CD4-positive, CD25-positive, alpha-beta regulatory T cell (primary cell): ENCODE measurements at places on chromosomes 2 and 18. TPM values are rescaled to one million over a fixed set of nuclear protein-coding genes. Genes with fewer than 3 reads are reported as not detected.

SPP2 gene
- not detected for polyA plus RNA-seq

GRCh38 chr2:16626997-16627605 lies 38.5 kb downstream of the CYRIA start:
- DNase-seq: no peak

GRCh38 chr2:47309952-47310800 lies 92.8 kb upstream of the MSH2 start:
- DNase-seq: no peak

DNA sequence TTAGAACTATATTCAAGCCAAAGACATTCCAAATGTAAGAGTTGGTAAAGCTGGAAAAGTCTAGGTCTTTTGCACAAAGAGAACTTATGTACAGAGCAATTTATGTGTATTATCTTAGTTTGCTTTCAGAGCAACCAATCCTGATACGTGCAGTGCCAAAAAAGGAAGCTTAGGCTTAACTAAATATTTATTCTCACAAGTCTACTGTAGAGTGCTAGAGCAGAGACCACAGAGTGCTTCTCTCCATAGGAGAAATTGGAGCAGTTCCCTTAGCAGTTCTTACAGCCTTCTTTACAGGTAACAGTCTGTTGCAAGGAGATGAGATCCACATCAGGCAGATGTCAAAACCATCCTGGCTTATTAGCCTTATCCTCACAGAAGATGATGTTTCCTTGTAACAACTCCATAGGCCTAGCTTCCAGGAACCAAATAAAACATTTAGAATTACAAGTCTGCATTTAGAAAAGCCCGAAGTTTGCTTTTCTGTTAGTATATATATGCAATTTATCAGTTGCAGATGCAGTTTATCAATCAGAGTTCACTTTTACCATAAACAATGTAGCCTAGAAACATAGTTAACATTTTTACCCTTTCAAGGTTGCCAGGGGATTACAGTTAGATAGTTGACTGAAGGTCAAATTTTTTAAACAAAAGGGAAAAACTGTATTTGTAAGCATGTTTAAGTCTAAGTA lies 250.6 kb upstream of the KCNJ3 start:
- no peak for DNase-seq
